ENCODE measurements at places on chromosomes 1 and 21.

DNA sequence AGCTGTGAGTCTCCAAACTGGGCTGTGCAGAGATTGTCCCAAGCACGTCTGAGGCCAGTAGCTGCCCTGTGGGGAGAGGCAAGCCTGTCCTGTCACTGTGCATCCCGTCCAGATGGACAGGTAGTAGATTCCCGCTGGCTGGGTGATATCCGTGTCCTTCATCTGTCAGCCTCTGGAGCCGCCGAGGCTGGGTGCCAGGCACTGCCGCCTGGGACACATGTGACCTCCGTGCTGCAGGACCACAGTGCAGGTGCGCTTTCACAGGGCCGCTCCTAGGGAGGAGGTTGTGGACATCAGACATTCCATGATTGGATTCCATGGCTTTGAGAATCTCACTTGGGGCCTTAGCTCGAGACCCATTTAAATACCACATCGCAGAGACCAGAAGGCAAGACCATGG, 4.7 kb downstream of the PDXK start:
- no peak for DNase-seq

GRCh38 chr1:85142753-85143152, 58.1 kb downstream of the SYDE2 start:
- no peak for DNase-seq

DNA sequence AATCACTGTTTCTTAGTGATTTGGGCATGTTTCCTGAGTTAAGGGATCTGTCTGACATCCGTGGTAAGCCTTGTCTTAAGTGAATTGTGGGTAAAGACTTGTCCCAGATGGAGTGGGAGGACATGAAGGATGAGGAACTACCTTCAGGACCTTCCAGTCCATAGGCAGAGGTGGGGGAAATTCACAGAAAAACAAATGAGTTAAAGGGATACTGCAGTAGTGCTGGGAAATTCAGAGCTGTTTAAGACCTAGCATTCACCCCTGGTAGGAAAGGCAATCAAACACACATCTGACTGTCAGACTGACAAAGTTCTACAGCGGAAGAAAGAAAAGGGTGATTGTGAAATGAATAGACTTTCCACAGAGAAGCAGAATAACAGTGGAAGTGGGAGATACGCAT, 3.0 kb downstream of the GNAT2 start:
- no peak for DNase-seq

- no peak for DNase-seq
These were observed 24.4 kb downstream of the ELAPOR1 start for GRCh38 chr1:109138358-109138757.

GRCh38 chr1:80917225-80917624, 883.5 kb upstream of the ADGRL2 start:
- no peak for DNase-seq

- DNase-seq, result no peak
These were observed 16.3 kb upstream of the HPCAL4 start for GRCh38 chr1:39707506-39707905.

DNA sequence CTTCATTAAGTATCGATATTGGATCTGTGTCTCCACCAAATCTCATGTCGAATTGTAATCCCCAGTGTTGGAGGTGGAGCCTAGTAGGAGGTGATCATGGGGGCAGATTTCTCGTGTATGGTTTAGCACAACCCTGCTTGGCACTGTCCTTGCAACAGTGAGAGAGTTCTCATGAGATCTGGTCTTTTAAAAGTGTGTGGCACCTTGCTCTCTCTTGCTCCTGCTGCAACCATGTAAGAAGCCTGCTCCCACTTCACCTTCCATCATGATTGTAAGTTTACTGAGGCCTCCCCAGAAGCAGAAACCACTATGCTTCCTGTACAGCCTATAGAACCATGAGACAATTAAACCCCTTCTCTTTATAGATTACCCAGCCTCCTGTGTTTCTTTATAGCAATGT, 424.4 kb downstream of the NPHP4 start:
- no peak for DNase-seq

- DNase-seq, result no peak
These were observed 62.8 kb downstream of the PKN2 start for GRCh38 chr1:88746916-88747315.

DNA sequence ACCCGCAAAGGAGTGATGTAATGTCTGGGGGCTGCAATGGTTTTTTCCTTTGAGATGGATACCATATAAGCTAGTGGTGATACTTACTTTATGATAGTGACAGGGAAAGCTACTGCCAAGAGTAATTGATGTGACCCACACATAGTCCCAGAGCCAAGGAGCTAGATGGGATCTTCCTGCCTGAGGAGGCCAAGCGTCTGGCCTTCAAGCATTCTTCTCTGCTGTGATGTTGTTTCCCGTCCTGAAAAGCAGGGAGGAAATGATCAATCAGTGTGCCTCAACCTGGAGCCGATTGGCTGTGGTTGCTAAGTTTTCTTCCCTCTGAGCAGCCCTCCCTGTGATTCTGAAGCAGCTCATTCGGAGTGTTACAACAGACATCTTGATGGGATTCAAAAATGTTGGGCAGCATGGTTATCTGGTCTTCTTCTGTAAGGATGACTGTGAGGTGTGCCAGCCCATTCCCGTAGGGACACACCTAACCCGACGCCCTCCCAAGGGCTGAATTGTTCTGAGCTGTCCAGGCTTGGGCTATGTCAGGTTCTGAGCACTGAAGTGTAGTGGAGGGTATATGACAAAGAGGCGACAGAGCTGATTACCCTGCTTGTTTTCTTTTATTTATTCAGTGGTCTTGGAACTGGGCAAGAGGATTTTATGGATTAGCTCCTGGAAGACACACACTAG, 56.7 kb downstream of the UCK2 start:
- DNase-seq, result peak; percentile 70

- DNase-seq, result no peak
These were observed 164.7 kb upstream of the KCNJ15 start for GRCh38 chr21:38092051-38092450.

DNA sequence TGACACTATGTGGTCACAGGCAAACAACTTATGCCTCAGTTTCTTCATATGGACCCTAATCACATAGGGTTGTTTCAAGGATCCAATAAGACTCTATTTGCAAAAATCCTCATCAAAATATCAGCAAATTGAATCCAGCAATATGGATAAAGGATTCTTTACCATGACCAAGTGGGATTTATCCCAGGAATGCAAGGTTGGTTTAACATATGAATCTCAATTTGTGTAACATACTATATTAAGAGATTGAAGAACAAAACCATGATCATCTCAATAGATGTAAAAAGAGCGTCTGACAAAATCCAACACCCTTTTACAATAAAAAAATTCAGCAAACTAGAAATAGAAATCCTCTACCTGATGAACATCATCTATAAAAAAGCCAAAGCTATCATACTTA, 23.9 kb downstream of the ARHGEF11 start:
- no peak for DNase-seq

DNA sequence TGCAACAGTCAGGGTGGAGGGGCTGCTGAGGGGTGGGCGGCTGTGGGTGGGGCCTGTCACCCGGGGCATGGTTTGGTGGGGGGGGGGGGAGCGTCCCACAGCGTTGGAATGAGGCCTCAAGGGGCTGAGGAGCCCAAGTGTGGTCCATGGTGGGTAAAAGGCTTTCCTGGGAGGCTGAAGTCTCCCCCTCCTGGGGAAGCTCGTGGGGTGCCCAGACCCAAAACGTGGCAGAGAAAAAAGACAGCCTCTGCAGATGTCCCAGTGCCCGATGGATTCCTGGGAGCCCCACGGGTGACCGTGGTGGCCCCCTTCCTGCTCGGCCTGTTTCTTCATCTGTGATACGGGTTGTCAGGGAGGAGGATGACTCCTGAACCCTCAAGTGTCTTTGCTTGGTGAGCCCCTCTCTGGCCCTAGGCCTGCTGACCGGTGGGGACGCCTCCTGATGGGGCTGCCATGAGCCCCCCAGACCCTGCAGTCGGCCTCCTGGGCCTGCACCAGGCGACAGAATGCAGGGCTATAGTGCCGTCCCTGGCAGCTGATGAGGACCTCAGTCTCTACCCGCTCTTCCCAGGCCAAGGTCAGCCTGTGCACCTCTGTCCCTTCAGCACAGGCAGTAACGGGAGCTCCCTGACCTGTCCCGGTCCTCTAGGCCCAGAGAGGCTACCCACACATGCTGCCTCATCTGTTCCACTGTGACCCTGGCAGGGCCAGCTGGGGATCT, 1.1 kb downstream of the OBSCN start:
- peak; percentile 51 for DNase-seq

GRCh38 chr1:84956655-84957054, 40.3 kb downstream of the MCOLN2 start:
- DNase-seq, result peak; percentile 62

DNA sequence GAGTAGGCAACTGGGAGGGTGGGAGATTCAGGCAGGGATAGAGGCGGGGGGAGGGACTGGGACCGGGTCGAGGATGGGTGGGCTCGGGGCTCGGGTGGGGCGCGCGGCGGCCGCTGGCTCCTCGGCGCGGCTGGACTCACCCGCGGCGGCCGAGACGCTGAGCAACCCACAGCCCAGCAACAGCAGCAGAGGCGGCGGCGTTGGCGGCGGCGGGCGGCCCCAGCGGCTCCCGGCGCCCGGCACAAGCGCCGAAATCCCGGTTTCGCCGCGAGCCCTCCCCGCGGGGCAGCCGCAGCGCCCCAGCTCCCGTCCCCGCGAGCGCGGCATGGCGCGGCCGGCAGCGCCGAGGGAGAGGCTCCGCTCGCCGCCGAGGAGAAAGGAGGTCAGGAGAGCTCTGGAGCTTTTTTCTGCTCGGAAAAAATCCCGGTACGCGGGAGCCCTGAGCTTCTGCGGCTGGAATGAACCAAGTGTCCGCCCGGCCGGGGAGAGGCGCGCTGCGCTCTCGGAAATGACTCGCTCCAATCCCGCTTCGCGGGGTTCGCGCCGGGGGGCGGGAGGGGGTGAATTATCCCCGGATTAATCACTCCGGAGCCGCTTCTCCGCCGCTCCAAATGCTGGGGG, at the start of gene CSMD2:
Gene CSMD2 (minus strand): TSS at position 460 of the 621 bp plus-strand sequence. CDS start 133 bp downstream, at position 327.
- DNase-seq, result peak; percentile 72

DNA sequence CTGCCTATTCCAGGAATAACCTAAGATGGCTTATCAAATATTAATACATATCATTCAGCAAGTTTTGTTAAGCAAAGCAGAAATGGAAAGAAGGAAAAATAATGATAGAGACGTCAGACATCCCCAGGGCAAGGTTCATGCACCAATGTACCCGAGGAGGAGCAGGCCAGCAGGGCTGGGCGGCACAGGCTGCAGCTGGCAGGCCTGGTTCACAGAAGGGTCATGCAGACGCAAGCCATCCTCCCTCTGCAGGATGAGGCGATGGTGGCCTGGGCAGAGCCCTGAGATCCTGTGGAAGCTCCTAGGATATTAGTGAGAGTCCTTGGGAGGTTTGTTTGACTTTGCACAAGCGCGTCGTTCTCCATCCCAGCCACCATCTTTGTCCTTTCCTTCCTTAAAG, 30.0 kb downstream of the BATF3 start:
- DNase-seq, result peak; percentile 49

- peak; percentile 65 for DNase-seq
These were observed 62.5 kb downstream of the KIAA0040 start for GRCh38 chr1:175129997-175130648.

- no peak for DNase-seq
These were observed 53.6 kb downstream of the ERG start for GRCh38 chr21:38444691-38445090.

GRCh38 chr1:25580927-25581326, 35.7 kb upstream of the MAN1C1 start:
- peak; percentile 49 for DNase-seq

DNA sequence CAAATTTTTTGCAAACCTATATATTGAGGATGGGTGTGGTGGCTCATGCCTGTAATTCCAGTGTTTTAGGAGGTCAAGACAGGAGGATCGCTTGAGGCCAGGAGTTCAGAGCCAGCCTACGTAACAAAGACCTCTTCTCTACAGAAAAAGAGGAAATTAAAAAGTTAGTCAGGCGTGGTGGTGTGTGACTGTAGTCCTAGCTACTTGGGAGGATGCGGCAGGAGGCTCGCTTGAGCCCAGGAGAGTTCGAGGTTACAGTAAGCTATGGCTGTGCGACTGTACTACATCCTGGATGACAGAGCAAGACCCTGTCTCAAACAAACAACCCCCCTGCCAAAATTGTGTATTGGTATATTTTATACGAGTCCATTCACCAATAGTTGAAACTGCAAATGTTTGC, 589.7 kb downstream of the DPYD start:
- DNase-seq, result no peak

DNA sequence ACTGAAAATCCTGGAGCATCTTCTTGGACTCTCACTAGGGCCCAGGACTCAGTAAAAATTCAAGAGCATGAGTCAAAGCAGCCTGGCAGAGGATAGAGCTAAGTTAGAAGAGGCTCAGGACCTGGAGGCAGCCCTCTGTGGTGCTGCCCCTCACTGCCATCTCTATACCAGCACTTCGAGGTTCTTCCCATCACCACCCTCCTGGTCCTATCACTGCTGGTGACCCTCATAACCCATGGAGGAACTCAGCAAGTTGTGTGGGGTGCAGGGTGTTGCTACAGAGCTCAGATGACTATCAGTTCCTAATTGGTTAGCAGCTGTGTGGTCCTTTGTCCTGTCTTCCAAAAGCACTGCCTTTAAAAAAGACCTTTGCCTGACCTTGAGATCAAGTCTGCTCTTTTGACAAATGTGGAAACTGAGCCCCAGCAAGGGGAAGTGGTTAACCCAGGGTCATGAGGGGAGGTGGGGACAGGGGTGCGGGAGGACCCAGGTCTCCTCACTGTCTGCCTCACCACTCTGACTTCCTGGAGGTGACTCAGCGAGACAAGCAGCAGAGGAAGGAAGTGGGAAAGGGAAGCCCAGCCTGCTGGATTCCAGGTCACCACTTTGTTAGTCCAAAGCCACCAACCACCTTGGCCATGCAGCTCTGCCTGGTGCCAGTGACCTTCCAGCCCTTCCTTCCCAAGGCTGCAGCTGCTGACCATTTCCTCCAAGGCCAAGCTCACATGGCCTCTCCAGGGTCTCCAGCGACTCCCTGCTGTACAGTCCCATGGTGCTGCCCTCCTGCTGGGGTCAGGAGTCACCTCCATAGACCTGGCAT, 199.4 kb upstream of the EDN2 start:
- peak; percentile 52 for DNase-seq

- DNase-seq, result no peak
These were observed 36.7 kb upstream of the KCNK2 start for GRCh38 chr1:215045698-215046308.

DNA sequence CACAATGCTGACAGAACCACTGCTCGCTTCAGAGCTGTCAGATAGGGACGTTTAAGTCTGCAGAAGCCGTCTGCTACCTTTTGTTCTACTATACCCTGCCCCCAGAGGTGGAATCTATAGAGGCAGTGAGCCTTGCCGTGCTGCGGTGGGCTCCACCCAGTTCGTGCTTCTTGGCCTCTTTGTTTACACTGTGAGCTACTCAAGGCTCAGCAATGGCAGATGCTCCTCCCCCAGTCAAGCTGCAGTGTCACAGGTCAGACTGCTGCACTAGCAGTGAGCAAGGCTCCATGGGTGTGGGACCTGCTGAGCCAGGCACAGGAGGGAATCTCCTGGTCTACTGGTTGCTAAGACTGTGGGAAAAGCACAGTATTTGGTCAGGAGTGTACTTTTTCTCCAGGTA, 47.1 kb downstream of the LEPR start:
- DNase-seq, result peak; percentile 92

- DNase-seq, result no peak
These were observed 3.6 kb upstream of the ABCA4 start for GRCh38 chr1:94124538-94124937.

GRCh38 chr21:38205940-38206339, 50.9 kb upstream of the KCNJ15 start:
- DNase-seq, result no peak

- peak; percentile 91 for DNase-seq
These were observed 40.1 kb downstream of the SLC2A7 start for GRCh38 chr1:8985915-8986813.

GRCh38 chr1:192316942-192317450, at the start of gene RGS21:
RGS21 (plus strand) TSS chr1:192316992; CDS start chr1:192343037, 26,045 bp downstream.
- no peak for DNase-seq

GRCh38 chr1:95041491-95042165, 31.1 kb downstream of the ALG14 start:
- DNase-seq, result peak; percentile 75
